ENCODE measurements at places on chromosomes 16 and 17.

GRCh38 chr16:28534542-28535373 lies 4.0 kb downstream of the NUPR1 start:
- DNase-seq, result no peak

GRCh38 chr16:84281074-84281473 lies 13.6 kb upstream of the WFDC1 start:
- DNase-seq, result no peak

- no peak for DNase-seq
Measured at GRCh38 chr16:85285681-85286065, 173.4 kb upstream of the CIBAR2 start.

- no peak for DNase-seq
Measured at GRCh38 chr16:10081201-10081940, 100.9 kb downstream of the GRIN2A start.

DNA sequence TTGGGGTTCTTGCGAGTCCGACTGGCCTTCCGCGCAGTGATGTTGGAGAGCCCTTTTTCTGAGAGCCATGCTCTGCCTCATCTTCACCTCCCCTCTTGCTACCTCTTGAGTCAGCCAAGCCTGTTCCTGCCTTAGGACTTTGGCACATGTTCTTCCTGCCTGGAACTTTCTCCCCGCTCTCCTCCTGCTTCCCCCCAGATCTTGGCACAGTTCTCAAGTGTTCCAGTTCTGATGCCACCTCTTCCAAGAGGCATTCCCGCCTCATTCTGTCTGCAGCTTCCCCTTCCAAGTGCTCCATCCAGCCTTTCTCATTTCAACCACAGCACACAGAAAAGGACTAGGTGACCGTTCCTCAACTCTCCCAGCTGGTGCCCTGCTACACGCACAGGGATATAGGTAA lies 7.7 kb downstream of the AKAP1 start:
- no peak for DNase-seq

- peak; percentile 16 for DNase-seq
Measured at GRCh38 chr17:64736804-64737492, 74.8 kb upstream of the SMURF2 start.

DNA sequence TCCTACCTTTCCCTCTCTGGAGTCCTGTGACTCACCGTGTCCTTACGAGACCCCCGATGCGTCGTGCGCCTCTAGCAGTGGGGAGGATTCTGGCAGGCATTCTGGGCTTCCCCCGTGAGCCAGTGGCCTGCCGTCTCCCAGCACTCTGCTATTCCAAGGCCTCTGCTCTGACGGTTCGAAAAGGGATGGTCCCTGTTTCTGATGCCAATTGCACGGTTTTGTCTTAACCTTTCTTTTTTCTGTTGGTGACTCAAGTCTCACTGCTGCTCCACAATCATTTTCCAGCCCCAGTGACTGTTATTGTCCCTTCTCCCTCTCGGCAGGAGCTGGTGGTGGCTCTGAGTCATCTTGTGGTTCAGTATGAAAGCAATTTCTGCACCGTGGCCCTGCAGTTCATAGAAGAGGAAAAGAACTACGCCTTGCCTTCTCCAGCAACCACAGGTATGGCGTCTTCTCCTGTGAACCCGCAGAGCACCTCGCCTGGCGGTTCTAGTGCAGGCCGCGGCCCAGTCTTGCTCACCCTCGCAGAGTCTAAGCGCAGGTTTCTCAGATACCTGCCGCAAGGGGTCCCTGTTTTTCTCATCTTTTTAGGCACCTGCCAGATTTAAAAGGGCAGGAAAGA lies 100.1 kb upstream of the CHMP6 start:
- peak; percentile 62 for DNase-seq

GRCh38 chr17:28226563-28227315 lies 92.3 kb upstream of the TMEM97 start:
- DNase-seq, result no peak

GRCh38 chr16:31870809-31871208 lies 2.8 kb upstream of the ZNF267 start:
- no peak for DNase-seq

DNA sequence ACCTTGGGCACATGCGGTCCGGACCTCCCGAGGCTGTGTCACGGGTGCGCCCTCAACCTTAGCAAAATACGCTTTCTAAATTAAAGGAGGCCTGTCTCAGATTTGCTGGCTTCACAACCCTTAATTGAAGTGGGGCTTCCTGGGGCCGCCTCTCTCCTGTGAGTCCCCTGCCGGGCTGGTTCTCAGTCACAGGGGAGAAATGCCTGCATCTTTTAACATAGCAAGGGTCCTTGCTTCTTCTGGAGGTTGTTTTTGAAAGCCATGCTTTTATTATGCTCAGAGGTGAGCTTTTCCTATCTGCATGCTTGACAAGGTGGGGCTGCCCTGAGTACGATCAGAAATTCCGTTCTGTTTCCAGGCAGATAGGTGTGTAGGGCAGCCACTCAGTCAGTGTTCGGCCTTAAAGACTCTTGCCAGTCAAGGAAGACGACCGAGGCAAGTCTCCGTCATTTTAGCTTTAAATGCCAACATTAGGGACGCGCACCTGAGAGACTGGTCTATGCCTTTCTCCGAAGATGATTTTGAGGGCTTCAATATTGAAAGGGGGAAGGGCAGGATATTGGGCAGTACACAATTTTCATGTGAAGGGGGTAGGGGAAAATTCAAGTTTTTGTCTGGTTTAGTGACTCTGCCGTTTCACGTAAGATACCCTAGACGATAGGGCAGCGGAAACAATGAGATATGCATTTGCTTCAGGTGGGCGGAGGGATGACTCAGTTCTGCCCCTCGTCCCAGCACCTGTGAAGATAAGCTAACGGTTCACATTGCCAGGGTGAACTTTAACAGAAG lies 5.5 kb upstream of the SLC7A5 start:
- DNase-seq, result peak; percentile 78

GRCh38 chr17:68295086-68295485 lies 3.8 kb downstream of the ARSG start:
- no peak for DNase-seq

- peak; percentile 23 for DNase-seq
Measured at GRCh38 chr16:78002915-78003538, 19.3 kb upstream of the CLEC3A start.

DNA sequence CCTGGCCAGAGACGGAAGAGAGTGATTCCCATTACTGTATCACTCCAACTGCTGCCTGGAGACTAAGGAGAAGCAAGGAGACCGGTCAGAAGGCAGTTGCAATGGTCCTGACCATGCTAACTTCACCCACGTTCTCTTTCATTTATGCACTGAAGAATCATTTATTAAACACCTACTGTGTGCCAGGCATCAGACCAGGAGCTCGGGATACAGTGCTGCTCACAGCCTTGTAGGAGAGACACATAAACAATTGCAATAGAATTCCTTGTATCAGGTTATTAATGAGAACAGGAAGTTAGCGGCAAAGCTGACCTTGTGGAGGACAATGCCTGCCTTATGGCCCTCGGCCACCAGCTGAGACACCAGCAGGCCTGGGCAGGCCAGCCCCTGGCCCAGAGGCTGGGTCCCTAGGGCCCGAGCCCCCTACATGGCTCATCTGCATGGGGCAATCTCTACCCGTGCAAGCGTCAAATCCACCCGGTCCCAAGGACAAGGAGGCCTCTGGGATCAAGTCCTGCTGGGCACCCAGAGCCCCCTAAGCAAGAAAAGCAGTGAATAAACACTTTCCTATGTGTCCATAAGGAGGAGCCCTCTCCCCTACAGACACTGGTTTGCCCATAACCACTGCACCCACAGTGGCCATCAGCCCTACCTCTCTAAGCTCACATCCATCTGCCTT lies 8.6 kb upstream of the ENPP7 start:
- no peak for DNase-seq

DNA sequence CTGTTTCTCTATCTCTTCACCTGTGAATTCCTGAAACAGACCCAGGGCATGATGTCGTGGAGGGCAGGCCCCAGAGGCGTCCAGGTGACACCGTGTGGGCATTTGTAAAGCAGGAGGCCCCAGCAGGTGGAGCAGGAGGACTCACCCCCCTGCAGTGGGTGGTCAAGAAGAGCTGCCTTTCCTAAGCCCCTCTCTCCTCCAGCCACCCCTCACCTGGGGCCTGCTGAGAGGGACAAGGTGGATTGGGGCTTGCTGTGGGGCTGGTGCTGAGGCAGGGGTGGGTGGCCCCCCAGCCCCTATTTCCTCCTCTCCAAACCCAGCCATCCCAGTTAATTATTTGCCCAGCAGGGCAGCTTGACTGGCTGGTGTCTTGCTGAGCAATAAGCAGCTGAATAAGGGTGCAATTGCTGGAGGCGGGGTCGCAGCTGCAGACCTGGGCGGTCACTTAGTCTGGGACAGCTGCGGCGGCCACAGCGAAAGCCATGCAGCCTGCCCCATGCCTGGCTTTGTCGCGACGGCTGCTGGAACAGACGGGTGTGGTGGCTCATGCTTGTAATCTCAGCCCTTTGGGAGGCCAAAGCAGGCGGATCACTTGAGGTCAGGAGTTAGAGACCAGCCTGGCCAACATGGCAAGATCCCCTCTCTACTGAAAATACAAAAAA lies 56.4 kb downstream of the JPH3 start:
- DNase-seq, result no peak

GRCh38 chr17:80961541-80962330 lies 29.9 kb upstream of the CHMP6 start:
- no peak for DNase-seq

- no peak for DNase-seq
Measured at GRCh38 chr17:38917259-38917658, 8.2 kb upstream of the LASP1NB start.

DNA sequence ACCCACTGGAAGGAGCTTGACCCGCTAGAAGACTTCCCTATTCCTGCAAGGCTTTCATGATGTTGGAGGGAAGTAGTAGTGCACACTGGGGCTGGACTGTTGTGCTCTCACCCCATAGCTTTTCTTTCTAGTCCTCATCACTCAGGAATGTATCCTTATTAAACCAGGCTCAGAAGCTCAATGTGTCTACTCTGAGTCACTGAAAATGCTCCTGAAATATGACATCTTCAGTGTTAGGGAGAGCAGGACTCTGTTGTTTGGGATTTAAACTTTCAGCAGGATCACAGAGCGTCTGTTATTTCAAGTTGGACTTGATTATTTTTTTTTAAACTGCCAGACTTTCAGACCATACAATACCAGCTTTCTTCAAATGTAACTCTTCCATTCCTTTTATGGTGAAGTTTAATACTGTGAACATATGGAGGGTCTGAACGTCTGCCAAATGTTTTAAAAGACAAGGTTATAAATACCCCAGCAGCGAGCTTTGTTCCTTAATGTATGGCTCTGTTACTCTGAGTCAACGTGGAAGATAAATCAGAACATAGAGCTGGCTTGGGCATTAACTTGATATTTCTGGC lies 257.5 kb downstream of the CDH11 start:
- no peak for DNase-seq

- no peak for DNase-seq
Measured at GRCh38 chr17:83152745-83153611, 73.6 kb downstream of the METRNL start.

DNA sequence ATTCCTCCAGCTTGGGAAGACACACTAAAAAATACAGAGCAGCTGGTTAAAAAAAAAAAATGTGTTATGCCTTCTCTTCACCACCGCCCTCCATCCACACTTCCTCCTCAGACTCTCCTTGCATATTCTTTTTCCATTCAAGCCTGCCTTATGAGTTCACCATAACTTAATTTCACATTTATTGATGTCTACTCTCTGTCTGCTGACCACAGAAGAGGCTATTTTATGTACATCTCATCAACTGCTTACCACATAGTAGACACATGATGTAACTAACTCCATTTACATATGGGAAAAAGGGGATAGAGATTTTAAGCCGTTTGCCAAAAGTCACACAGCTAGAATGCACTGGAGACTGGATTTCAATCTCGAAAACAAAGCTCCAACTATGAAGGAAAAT lies 409.8 kb downstream of the CDH11 start:
- no peak for DNase-seq

DNA sequence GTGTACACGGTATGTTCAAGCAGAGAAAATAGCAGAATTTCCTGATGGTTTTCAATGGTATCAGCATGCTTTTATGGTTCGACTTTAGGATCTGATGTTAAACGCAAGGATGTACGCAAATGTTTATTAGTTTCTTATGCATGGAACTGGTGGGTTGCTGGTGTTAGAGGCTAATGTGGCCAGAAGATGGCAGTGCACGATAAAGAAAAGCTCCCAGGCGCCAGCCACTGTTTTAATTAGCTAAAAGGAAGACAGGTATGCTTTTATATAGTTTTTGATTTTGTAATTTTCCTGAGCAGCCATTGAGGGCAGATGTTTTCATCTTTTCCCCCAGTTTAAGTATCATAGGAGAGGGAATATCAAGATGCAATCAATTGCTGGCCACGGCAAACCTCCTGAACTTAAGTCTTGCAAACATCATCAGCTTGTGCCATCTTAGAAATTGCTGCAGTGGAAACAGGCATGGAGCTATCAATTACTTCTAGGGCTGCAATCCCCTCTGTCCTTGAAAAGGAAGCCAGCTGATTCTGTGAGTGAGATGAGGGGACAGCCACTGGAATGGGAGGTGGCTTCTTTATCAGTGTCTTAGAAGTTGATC lies 648.5 kb upstream of the RBFOX1 start:
- no peak for DNase-seq

DNA sequence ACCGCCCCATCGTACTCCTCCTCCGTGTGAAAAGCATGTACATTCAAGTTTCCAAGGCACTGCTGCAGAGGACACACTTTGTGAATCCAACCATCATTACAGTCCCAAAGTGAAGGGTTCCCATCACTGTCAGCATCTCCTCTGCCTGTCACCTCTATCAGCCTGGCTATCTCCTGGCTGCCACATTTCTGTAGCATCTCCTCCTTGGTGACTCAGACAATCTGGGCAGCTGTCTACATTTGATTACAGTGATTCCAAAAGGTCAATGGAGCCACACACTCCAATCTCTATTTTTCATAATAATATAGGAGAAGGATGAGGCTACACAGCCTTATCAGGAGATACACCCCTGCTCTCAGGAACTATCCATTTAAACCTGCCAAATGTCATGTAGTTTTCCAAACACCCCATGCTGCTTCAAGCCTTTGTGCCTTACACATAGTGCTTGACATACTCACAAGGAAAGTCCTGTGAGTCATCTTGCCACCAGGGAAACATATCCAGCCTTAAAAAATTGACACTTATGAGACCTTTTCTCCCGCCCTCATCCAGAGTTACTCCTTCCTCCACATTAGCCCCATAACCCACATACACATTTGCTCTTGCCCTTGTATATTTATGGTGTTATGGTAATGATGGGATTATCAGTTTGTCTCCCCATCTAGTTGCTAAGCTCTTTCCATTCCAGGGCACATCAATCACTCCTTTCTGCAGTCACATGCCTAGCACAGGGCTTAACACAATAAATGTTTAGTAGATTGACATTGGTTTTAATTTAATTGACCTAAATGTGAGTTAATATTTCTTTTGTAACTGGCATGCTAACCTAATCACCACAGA lies 250.1 kb upstream of the CDH5 start:
- DNase-seq, result no peak

GRCh38 chr17:57935833-57936807 lies 19.1 kb downstream of the CUEDC1 start:
- no peak for DNase-seq
